ENCODE measurements at places on chromosomes 12 and 14. TPM values are rescaled to one million over a fixed set of nuclear protein-coding genes. Genes with fewer than 3 reads are reported as not detected.
A peak's percentile ranks its signal among the peaks of the same experiment; 100 is the strongest.

DNA sequence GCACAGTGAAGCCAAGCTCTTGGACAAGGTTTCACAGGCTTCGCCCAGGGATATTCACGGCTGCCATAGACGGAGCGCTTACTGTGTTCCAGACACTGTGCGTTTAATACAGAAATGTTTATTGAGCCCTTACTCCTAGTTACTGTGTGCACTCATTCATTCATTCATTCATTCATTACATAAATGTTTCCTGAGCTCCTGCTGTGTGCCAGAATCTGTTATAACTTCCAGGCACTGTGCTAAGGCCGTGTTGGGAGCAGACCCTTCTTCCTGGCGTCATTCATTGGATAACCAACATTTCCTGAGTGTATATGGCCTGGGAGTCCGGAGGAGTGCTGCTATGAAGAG lies 760 bp upstream of the MED13L start:
- DNase-seq: no peak

DNA sequence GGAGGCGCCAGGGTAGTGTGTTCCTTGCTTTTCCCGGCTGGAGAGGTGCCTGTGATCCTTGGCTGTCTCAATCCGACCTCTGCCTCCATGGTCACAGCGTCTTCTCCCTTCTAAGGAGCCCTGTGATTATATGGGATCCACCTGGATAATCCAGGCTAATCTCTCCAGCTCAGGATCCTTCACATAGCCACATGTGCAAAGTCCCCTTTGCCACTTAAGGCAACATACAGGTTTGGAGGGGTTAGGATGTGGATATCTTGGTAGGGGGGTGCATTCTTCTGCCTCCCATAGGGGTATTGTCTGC lies 1.2 kb upstream of the HVCN1 start:
- no peak for DNase-seq

- no peak for DNase-seq
Observed at GRCh38 chr12:64633011-64633939, 23.0 kb downstream of the RASSF3 start.

DNA sequence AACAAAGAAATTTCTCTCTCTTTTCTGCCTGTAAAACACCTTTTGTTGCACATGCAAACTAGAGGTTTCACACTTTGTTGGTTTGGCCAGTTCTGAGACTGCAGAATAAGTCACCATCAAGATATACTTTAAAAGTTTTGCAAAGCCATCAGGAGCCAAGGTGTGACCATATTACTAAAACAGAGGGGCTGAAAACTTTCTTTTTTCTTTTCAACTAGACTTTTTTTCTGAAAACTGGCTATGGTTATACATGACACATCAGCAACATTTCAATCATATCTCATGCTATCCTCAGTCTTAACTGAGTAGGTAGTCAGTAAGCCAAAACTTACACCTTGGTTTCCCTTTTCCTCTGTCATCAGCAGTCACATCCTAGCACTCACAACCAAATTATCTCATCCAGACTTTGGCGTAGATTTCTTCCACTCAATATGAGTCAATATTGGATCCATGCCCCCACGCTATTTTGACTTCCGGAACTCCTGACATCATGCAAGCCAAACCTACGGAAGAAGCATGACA lies 4.1 kb upstream of the IFNG start:
- no peak for DNase-seq

DNA sequence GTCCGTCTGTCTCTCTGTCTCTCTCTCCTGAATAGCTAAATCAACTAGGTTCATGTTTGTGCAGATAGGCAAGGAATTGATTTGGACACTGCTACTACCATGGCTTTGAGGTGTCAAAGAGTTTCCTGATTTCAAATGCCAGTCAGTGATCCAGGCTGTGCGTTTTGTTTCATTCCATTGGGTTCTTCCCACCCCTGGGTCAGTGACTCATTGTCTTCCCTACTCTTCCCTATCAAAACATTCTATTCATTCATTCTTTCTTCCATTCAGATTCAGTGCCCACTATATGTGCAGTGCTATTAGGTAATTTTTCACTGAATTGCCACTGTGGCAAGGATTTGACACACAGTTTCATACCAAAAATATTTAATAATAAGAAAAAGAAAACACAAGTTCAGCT lies 50.4 kb downstream of the RPH3A start:
- no peak for DNase-seq

The FOXG1 gene
- not detected for total RNA-seq

GRCh38 chr12:22283006-22283506 lies 51.5 kb downstream of the ST8SIA1 start:
- no peak for DNase-seq

The TROAP gene
- 58.2 TPM for total RNA-seq

DNA sequence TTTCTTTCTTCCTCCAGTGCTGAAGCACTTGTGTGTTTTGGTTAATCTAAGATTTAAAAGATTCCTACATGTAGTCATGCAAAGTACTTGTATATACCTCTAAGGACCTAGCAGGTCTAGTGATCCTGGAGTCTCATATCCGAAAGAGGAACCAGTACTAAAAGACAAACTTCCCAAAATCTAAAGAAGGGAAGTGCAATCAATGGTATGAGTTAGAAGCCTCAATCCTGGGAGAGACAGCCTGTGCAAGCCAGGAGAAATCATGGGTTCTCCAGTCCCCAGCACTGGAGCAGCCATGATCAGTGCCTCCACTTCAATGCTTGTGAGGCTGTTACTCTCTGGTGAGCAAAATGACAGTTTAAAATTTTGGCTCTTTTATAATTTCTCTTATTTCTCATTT lies 277.4 kb downstream of the DAD1 start:
- DNase-seq: no peak

GRCh38 chr14:22266142-22266442 lies 322.9 kb downstream of the DAD1 start:
- no peak for DNase-seq

DNA sequence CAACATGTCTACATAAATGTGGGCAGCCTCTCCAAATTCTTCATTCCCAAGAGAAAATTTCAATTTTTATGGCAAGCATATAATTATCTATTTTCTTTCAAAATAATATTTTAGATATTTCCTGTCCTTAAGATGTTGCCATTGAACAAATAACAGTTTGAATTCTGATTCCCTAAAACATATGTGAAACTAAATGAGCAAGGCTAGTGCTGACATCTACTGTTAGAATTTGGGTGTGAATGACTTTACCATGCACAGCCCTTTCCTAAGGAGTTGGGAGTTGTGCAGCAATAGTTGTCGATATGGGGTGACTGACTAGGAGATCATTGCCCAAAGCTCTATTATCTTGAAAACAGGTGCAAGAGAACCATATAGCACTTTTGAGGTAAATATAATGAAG lies 108.2 kb upstream of the SLC38A4 start:
- DNase-seq: peak; percentile 59

DNA sequence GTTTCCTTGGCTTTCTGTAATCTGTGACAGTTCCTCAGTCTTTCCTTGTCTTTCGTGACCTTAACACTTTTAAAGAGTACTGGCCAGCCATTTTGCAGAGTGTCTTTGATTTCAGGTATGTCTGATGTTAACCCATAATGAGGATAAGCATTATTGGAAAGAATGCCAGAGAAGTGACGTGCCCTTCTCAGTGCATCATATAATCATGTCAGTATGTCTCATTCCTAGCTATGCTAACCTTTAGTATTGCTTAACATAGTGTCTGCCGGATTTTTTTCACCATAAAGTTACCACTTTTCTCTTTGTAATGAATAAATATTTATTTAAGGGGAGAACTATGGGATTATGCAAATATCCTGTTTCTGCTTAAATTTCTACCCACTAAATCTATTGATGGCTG lies 28.5 kb downstream of the RERG start:
- DNase-seq: no peak

DNA sequence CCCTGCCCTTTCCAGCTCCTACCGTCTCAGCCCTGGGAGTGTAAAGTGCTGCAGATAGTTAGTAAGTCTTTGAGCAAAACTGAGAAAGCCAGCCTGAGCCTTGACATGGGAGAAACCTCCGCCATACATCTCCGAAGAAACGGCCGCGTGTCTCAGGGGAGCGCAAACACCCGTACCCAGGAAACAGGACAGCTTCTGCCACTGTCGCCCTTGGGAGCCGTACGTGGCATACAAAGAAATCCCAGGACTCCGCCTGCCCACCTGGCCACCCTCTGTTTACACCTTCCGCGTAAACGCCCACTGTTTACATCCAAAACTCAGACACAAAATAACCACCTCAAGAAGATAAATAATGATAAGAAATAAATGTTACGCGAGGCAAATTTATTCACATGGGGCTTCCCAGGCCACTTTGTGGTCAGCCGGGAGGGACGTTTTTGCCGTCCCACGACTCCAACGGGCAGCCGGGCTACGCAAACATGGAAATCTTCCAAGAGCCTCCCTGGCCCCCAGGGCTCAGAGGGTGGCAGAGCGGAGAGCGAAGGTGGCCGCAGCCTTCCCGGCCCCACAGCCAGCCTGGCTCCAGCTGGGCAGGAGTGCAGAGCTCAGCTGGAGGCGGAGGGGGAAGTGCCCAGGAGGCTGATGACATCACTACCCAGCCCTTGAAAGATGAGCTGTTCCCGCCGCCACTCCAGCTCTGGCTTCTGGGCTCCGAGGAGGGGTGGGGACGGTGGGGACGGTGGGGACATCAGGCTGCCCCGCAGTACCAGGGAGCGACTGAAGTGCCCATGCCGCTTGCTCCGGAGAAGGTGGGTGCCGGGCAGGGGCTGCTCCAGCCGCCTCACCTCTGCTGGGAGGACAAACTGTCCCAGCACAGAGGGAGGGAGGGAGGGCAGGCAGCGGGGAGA lies at the start of gene BDKRB2:
TSS of gene BDKRB2 (plus strand) at position 689 of the 908 bp plus-strand sequence. CDS start 32,269 bp downstream, outside the sequence.
- DNase-seq: no peak

The TMTC2 gene
- total RNA-seq: 5.0 TPM

The PRIMA1 gene
- not detected for total RNA-seq

GRCh38 chr14:35286003-35286600 lies 6.1 kb upstream of the PSMA6 start:
- no peak for DNase-seq

DNA sequence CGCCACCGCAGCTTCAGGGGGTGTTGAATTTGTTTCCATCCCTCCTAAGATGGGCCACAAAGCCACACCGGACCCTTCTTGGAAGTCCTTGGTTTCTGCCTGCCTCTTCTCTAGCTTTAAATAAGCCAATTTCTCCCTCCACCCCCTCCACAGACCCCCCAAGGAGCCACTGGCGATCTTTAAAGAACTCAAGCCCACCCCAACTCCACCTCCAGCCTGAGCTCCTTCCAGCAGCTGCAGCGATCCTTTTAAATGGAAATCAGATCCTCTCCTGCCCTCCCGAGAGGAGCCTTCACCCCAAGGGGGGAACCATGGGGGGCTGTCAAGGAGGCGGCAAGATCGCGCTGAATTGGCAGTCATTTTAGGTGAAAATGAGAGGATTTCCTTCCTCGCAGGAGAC lies 133.1 kb downstream of the NCOR2 start:
- no peak for DNase-seq

The MYO1H gene
- not detected for total RNA-seq

The LRP10 gene
- total RNA-seq: 43.1 TPM

DNA sequence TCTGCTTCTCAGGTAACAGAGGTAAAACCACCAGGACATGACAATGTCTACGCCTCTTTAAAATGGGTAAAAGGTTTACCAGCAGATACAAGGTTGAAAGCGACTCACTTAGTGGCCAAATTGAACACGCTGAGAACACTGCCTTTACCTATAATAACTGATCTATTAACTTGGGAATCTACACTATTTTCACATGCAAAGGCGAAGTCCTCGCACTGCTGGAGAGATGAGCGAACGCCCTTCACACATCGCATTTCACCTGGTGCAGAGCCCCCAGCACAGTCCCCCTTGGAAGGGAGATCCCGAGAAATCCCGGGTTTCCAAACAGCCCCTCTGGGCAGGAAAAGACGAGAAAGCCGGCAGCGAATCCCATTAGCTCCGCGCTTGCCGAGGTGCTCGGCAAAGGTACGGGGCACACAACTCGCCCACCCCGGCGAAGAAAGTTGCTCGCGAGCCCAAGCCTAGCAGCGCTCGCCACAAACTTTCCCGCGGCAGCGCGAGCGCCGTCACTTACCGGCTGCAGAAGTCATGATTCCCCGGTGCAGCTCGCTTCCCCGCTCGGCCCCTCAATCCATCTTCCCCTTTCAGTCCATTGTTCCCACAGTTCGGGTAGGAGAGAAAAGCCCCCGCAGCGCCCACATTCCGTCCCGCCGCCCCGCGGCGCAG lies 423 bp downstream of the FGD6 start:
- peak; percentile 67 for DNase-seq

The KCNH3 gene
- total RNA-seq: not detected

DNA sequence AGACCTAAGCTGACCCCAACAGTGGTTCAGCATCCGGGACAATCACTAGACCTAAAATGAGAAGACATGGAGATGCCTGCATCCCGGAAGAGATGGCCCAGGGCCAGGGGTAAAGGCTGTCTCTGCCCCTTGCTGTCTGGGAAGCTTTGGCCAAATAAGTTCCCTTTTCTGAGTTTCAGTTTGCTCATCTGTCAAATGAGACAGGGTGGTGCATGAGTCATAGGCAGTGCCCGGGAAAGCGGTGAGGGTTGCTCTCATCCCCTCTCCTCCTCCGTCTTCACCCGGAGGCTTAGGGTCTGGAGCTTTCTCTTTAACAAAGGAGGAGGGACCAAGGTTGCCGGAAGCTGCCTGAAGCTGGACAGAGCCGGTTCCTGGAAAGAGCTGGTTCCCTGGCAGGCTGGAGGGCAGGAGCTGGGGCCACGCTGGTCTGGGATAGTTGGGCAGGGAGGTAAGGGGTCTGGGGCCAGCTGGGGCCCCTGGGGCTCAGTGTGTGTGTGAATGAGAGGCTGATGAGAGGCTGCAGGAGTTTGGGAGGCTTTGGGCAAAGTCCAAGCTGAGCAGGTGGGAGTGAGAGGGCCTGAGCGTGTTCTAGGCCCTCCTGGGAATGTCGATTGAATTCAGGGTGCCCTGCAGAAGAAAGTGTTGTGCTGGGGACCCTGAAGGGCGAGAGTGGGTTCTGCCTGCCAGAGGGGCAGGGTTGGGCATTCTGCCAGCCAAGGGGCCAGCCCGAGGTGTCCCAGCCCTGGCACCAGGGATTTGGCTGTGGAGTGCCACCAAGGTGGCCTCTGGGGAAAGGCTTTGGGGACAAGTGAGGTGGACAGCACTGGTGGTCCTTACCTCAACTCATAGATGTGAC lies at the start of gene SDSL:
TSS of gene SDSL (plus strand) at position 351 of the 856 bp plus-strand sequence. CDS start 5,603 bp downstream, outside the sequence.
- DNase-seq: peak; percentile 83

- no peak for DNase-seq
Observed at GRCh38 chr12:113897406-113897805, 68.7 kb downstream of the RBM19 start.

The FBXO34 gene
- 62.3 TPM for total RNA-seq

DNA sequence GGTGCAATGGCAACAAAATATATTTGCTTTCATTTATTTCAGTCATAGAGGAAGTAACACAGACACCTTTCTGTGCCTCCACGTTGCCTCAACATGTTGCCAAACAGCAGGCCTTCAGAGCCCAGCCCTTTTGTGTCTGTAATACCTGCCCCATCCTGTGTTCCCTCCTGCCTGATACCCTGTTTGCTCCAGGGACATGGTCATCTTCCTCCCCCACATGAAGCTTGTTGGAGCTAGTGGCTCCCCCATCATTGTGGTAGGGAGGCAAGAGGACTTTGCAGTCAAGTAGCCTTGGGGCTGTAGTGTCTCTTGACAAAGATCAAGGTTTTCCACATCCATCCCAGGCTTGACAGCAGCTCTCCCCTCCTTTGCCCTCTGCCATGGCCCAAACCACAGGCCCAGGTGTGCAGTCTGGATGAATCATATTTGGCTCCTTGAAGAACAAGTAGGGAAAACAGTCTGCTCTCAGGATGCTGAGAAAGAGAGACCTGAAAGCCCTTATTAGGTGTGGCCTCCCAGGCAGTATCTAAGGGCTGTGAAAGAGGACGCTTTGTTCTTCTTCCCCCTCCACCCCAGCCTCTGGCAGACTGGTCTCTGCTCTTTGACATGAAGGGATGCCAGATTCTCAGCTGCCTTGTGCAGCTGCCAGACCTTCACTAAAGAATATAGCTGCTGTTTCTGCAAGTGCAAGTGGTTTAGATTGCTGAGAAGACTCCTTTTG lies 329.0 kb downstream of the C12orf75 start:
- no peak for DNase-seq

The ITGB7 gene
- total RNA-seq: 159 TPM

The NFATC4 gene
- 17.1 TPM for total RNA-seq

All from Karpas-422 (cell line).